ENCODE measurements at places on chromosomes 13 and 19. TPM values are rescaled to one million over a fixed set of nuclear protein-coding genes. Genes with fewer than 3 reads are reported as not detected.

Gene GAPDHS
- total RNA-seq: not detected

- no peak for DNase-seq
Measured at GRCh38 chr19:54600212-54600611, 6.8 kb downstream of the LILRA1 start.

Gene FAM216B
- not detected for total RNA-seq

Gene ACER1
- not detected for total RNA-seq

DNA sequence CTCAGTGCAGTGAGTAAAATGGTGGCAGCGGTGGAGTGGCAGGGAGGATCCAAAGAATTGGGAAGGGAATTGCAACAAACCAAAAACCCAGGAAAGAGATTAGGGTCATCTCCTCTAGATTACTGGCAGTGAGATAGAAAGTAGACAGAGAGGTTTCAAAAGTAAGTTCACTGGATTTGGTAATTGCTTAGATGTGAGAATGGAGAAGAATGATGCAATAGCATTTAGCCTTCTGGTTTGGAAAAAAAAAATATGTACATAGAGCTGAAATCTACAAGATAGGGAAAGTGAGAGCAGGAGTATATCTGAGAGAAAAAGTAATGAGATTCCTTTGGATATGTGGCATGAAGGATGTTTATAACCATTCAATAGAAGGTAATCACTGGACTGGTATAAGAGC, 482.6 kb upstream of the GPC6 start:
- DNase-seq: no peak

Gene DZIP1
- 5.5 TPM for total RNA-seq

DNA sequence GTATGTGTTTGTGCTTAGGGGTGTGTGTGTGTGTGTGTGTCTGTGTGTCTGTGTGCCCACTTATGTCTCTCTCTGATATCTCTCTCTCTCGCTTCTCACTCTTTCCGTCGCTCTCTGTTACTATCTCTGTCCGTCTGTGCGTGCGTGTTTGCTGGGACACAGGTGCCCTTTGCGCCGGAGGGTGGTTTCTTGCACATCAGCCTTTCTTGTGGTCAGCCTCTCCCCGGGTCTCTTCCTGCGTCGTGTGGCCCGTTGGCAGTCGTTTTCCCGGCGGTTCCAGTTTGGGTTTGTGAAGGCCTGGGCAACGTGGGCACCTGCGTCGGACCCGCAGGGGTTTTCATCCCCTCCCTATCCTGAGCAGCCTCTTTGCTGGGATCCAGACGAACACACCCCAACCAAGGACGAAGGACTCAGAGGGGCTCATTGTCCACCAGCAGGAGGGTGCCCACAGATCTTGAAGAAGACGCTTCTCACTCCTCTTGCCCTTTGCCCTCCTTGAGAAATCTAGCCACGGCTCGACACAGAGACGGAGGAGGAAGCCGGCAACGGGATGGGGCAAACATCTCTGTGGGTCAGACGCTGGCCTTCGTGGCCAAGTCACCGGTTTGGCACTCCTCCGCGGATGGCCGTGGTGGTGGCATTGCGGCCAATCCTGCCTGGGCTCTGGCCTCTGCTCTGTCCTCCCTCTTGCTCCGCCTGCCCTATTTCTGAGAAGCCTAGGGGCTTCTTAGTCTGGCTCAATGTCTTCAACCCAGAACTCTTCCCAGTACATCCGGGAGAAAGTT, 52.3 kb downstream of the ZNF146 start:
- no peak for DNase-seq

Measured in left colon (tissue), 2 donors.